MM.1S (cell line): ENCODE measurements at places on chromosomes 5 and 9.

- DNase-seq: no peak
Measured at GRCh38 chr5:91177639-91178038, 205.5 kb downstream of the ARRDC3 start.

DNA sequence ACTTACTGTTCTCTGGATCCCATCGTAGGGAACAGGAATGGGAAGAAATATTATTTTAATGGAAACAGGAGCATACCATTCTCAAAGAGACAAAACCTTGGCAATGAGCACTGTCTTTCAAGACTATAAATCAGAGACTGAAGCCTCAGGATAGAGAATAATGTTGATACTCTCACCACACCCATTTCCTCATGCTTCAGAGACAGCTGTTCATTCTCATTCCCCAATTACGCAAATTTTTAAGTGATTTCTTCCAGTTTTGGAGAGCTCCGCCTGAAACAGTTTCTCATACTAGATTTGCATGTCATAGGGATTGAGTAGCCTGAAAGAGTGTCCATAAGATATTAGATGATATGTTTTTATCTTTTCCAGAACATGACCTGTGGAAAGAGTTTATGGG is 290.5 kb upstream of the RASA1 start:
- DNase-seq: no peak

DNA sequence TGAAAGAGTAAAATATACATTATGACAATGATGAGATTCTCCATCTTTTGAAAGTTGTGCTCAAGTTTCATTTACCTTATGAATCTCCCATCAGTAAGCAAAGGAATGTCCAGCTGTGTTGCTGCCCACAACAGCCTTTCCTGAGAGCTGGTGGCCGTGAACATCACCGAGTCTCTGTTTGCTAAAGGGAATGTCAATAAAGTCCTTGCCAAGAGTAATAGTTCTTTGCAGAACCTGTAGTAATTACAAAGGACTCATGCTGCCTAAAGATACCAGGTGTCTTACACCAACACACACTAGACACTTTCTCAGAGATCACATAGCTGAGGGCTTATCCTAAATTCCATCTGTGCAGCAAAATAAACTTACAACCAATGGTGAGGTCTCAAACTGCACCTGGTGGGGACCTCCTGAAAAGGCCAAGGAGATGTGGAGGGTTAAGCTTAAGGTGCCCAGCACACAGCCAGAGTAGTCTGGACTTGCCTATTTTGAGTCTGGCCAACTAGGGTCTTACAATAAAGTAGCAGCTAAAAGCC is 111.1 kb upstream of the DAPK1 start:
- no peak for DNase-seq

- no peak for DNase-seq
Measured at GRCh38 chr9:100287186-100287585, 65.6 kb downstream of the TEX10 start.

- no peak for DNase-seq
Measured at GRCh38 chr5:35442885-35443639, 174.6 kb upstream of the SPEF2 start.

GRCh38 chr5:111232311-111233051 is 8.3 kb downstream of the CAMK4 start:
- no peak for DNase-seq

DNA sequence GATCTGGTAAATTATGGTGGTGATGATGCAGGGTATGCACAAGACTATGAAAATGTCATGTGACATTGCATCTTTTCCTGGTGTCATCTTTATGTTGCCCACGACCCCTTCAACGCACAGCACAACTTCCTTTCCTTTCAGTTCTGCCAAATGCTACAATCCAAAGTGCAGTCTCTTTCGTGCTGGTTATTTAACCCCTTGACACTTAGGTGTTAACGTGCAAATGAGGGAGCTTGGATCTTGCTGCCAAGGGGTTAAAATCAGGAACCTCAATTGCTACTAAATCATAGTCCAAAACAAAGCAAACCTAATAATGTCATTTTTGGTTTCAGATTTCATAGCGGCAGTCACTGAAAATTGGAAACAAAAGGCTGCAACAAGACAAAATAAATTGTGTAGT is 16.0 kb downstream of the CTSL start:
- DNase-seq: no peak

DNA sequence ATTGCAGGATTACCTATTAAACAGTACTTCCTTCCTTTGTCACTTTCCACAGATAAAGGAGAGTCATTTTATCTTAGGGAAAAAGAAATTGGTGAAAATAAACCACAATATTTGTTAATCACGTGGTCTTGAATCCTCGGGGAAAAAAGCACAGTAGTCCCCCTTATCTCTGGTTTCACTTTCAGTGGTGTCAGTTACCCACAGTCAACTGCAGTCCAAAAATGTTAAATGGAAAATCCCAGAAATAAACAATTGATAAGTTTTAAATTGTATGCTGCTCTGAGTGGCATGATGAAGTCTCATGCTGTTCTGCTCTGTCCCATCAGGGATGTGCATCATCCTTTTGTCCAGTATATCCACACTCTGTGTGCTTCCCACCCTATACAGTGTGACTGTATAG is 405.2 kb upstream of the MPDZ start:
- DNase-seq: no peak

GRCh38 chr5:76134003-76134402 is 50.8 kb downstream of the SV2C start:
- no peak for DNase-seq
